Stimulated activated CD4-positive, alpha-beta T cell treated with anti-CD3 and anti-CD28 coated beads, Interleukin-2, amount 100 ng/mL, for 4 hours (primary cell): ENCODE measurements at places on chromosomes 12 and 14.

DNA sequence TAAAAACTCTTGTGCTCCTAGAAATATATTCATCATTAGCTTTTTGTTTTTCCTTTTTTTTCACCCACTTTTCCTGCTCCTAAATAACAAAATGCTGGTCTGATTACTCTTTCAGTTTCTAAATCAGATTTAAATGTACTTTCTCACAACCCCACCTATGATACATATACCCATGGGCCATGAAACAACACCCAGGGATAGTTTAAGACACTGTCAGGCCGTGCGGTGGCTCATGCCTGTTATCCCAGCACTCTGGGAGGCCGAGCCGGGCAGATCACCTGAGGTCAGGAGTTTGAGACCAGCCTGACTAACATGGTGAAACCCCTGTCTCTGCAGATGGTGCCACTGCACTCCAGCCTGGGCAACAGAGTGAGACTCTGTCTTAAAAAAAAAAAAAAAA lies 1.6 kb upstream of the NUMB start:
- no peak for DNase-seq

DNA sequence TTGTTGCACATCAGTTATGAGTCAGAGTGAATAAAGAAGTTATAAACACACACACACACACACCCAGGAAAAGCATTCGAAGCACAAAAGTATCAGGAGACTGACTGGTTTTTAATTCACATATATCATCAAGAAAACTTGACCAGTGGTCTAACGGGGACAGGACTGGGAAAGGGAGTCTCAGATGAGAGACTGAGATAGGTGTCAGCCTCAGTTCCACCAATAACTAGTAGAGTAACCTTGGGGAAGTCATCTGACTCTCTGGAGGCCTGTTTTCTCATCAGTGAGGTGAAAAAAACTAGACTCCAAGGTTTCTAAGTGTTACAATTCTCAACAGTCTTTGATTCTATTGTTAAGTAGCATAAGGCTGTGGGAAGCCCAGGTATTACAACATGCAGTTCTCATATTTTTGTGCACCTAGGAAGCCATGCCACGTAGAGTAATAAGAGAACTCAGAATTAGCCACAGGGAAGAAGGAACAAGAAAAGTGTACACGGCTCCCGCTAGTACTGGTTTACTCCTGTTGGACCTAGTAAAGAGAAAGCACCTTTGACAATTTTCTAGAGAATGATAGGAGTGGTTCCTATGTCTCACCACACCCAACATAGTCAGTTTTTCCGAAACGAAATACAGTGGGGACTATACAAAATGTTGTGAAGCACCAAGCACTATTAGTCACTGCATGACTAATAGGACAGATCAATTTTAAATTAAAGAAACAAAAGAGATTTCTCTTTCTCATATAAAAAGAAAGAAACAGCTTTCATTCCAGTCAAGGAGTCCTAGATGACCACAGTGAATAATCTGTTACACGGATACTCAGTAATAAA lies 5.0 kb downstream of the PPTC7 start:
- peak; percentile 43 for DNase-seq

DNA sequence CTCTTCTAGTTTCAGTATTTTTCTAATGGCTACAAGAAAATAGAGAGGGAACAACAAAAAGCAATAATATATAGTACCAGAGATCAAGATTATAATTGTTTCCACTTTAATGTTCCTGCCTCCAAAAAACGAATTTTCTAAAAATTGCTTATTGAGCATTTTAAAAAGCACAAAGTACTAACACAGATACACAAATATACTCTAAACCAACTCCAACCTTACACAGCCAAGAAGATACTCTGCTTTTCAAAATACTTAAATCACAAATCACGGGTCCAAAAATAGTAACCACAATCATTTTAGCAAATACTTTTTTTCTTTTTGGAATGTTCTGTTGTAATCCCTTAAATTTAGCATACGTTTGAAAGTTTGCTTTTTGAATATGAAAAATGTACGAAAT lies 2.0 kb downstream of the YAF2 start:
- DNase-seq, result no peak

- no peak for DNase-seq
These were observed 39.5 kb upstream of the YAF2 start for GRCh38 chr12:42277396-42278127.

GRCh38 chr12:46585854-46586621 lies 213.5 kb upstream of the SLC38A2 start:
- DNase-seq, result no peak

GRCh38 chr14:102872020-102872419 lies 50.4 kb upstream of the AMN start:
- no peak for DNase-seq

- DNase-seq, result no peak
These were observed 21.8 kb upstream of the EGLN3 start for GRCh38 chr14:33972583-33973081.

- DNase-seq, result no peak
These were observed 136.6 kb downstream of the SSPN start for GRCh38 chr12:26331960-26332359.

DNA sequence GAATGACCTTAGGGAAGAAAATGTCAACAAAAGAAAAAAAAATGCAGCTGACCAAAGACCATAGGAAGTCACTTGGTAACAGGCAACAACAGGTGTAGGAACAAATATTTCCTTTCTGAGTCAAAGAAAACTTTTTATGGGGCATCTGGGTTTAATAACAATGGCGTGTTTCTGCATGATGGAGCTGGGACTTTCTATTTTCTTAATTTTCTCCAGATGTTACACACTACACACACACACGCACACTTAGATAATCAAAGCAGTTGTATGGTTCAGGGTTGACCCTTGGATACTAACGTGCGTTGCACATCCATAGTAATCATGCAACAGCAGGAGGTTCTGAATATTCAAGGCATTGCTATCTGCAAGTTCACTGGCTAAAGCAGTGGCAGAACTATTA lies 47.9 kb upstream of the NTF3 start:
- DNase-seq, result no peak

GRCh38 chr14:51304438-51304837 lies 64.4 kb downstream of the TMX1 start:
- no peak for DNase-seq

- no peak for DNase-seq
These were observed 22.7 kb downstream of the LRRC74A start for GRCh38 chr14:76848879-76849278.

DNA sequence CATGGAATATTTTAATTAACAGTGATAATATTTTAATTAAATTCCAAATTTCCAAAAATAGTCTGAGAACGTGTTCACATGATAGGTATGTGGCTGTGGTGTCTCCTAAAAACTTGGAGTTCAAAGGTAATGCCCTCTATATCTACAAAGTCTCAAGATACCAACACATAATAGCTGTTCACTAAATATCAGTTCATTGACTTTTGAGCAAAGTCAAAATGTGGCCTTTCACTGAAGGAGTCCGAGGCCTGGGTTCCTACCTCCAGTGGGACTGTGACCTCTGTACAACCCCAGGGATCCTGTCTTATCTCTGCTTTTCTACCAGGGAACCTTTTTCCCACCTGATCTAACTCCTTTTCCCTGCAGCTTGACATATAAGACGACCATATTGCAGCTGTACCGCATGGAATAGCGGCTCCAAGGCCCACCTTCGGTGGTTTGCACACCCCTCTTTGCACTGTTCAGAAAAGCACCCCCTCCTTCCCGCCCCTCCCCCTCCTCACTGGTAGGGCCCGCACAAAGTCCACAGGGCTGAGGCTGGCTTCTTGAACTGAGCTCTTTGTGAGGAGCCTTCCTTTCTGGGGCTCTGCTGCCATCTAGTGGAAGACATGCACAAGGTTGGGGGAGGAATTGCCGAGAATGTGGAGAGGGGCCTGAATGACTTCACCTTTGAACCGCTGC lies 3.1 kb downstream of the CCND2 start:
- DNase-seq, result peak; percentile 84

DNA sequence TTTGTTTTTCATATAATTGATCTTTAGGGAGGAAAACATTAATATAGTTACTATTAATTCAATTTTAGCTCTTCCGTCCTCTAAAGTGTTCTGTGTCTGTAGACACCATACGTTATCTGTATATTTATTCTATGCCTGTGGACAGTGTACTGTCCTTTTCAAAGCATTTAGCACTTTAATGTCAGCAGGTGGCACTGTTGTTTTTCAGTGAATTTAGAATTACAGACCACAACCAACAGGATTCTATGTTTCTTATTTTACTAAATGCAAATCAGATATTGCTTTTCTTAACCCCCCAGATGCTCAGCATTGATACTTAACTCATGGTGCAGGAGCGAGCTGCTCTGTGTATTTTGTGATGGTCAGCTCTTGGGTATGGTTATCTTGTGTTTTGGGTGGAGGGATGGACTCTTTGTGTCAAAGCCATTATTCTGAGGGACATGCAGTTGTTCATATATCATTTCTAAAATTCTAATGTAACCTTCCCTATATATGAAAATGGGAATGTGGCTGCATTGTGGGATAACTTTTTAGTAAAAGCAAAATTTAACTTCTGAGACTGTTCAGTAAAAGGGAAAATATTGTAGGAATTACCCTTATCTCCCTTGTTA lies 65.2 kb downstream of the PAPOLA start:
- no peak for DNase-seq
